ENCODE measurements at places on chromosomes 3 and 15.
A peak's percentile ranks its signal among the peaks of the same experiment; 100 is the strongest.

- no peak for DNase-seq
These were observed 50.8 kb upstream of the XRN1 start for GRCh38 chr3:142498397-142499180.

DNA sequence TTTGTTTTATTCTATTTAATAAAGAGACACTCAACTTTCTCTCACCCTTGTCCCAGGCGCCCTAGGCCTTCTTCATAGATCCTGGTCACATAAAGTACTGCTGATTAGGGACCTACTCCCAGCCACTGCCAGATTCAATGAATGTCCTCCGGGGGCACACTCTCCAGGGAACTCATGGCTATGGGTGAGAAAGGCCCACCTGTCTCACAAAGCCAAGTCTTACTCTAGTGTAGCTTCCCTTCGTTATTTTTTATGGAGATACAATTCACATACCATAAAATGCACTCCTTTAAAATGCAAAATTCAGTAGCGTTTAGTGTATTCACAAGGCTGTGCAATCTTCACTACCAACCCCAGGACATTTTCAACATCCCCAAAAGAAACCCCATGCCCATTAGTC lies 87.8 kb downstream of the ADCY5 start:
- no peak for DNase-seq

GRCh38 chr3:173920386-173920785 lies 522.8 kb downstream of the NLGN1 start:
- no peak for DNase-seq

GRCh38 chr3:50447290-50447840 lies 56.1 kb downstream of the CACNA2D2 start:
- no peak for DNase-seq

- no peak for DNase-seq
These were observed 53.8 kb upstream of the RAB6B start for GRCh38 chr3:133949438-133949837.

DNA sequence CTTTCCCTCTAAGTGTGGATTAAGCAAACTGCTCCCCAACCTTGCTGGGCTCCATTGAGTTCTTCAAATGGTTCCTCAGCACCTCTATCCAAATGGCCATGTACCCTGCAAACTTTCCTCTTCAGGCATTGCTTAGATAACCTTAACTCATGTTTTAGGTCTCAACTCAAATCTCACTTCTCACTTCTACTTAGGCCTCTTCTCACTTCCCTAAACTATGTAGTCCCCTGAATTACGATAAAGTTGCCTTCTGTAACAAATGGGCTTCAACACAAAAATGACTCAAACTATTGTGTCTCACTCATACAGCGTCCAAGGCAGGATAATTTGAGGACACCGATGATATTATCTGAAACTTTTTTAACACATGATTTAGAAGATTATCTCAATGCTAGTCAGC lies 62.4 kb upstream of the STAC start:
- no peak for DNase-seq

DNA sequence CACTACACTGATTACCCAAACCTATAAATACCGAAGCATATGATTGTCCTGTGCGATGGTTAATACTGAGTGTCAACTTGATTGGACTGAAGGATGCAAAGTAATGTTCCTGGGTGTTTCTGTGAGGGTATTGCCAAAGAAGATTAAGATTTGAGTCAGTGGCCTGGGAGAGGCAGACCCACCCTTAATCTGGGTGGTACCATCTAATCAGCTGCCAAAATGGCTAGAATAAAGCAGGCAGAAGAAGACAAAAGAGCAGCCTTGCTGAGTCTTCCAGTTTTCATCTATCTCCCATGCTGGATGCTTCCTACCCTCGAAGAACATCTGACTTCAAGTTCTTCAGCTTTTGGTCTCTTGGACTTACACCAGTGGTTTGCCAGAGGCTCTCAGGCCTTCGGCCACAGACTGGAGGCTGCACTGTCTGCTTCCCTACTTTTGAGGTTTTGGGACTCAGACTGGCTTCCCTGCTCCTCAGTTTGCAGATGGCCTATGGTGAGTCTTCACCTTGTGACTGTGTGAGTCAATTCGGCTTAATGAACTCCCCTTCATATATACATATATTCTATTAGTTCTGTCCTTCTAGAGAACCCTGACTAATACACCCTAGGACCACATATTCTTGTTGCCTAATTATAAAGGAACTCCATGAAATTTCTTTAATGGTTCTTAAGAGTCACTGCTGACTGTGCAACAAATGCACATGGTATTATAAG lies 31.7 kb downstream of the CSNK1G1 start:
- no peak for DNase-seq

GRCh38 chr15:69021895-69022294 lies 7.4 kb downstream of the NOX5 start:
- DNase-seq = no peak

- DNase-seq = no peak
These were observed 3.6 kb downstream of the GNAT1 start for GRCh38 chr3:50194903-50195500.

DNA sequence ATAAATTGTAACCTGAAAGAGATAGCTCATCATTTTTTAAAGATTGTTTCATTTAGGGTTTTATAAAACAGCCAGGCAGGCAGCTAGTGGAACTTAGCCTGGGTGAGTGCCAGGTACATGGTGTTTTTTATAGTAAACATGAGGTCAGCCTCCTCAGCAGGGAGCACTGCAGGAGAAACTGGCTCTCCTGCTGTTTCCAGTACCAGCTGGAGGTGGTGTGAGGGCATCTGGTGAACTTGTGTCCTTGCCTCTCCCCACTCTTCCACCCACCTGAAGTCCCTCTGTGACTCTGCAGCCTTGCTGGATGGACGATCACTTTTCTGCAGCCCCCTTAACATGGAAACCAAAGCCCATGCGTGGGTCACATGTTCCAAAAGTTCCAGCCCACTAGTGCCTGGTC lies 128.4 kb downstream of the FAM174B start:
- no peak for DNase-seq

GRCh38 chr15:42024303-42024702 lies 3.5 kb upstream of the PLA2G4E start:
- DNase-seq = no peak

DNA sequence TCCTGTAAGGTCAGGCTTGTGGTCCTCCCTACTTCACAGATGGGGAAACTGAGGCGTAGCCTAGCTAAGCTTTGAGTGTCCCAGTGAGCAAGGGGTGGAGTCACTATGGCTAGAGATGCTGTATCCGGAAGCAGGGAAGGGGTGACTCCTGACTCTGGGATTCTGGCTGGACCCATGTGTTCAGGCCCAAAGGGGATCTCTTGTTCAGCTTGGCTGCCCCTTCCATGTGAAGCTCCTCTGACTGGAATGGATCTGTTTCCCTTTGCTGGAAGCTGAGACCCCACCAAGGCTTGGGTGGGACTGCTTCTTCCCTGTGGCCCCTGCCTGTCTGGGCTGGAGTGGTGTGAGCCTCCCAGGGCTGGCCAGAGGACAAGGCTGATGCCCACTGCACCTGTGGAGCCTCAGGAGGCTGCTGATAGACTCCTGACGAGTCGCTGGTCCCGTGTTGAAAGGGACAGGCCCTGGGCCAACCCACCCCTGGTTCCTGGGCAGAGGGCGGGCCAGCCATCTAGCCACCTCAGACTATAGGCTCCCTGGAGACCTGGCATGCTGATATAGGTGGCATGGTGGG lies 1.0 kb downstream of the MAPKAPK3 start:
- no peak for DNase-seq

DNA sequence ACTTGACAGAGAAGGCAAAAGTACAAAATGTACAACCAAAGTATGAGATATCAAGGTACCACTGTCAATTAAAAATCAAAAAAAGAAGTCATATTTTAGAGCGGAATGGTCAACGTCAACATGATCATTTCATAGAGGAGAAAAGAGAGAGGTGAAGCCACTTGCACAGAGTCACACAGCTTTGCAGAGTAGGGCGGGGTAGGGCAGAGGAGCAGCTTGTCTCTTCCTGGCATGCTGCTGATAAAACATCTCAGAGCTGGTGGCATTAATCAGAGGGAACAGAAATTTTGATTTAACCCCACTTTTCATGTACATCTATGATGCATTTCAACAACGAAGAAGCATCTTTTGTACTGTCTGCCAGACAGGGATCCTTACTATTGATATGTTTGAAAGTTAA lies 5.2 kb upstream of the IGF1R start:
- DNase-seq = no peak

DNA sequence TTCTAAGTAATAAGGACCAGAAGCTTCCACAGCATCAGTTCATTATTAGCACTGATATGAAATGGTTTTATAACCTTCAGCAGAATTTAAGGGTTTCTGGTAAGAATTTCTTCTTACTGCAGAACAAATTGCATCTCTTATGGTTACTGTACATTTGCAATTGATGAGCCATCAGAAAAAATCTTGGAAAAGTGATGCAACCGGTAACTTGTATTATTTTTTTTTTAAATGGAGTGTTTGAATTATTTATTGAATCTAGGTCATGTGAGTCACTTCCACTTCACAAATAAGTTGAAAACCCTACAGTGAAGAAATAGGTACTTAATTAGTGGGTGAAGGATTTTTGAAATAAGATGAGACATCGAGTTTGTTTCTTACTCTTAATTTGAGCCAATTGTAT lies 786.0 kb downstream of the TUSC7 start:
- no peak for DNase-seq

GRCh38 chr3:46695177-46695961 lies 1.9 kb upstream of the ALS2CL start:
- DNase-seq = peak; percentile 46

DNA sequence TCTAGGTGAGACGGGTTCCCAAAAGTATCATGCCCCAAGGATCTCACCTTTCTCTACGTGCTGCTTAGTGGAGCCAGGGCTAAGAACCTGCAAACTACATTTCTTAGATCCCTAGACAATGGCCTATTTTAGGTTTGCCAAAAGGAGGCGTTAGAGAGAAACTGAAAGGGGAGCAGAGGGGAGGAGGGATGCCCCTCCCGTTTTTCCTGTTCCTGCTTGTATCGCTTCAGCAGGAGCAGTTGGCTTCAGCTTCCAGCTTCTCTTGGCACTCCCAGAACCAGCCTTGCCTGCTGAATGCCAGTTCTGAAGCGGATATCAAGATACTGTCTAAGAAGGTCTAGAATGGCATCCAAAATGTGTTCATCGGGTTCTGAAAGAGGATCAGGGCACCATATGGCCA lies 58.4 kb upstream of the ABHD17C start:
- DNase-seq = no peak

- DNase-seq = no peak
These were observed 451.0 kb downstream of the EPHA6 start for GRCh38 chr3:97265237-97266005.

- DNase-seq = no peak
These were observed 259.1 kb upstream of the PEX5L start for GRCh38 chr3:180295811-180296210.

GRCh38 chr3:133943639-133944141 lies 48.0 kb upstream of the RAB6B start:
- no peak for DNase-seq

DNA sequence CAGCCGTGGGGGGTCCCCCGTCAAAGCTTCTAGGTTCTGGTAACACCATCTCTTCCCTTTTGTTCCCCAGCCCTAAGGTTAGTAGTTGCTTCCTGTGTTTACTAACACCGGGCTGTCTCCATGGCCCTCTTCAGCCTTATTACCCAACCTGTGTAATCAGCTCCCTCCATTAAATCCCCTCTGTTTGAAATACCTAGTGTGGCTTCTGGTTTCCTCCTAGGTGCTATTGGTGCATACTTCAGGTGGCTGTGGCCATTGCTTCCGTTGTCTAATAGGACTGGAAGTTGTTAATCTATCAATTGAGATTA lies 35.3 kb downstream of the MOBP start:
- DNase-seq = no peak

GRCh38 chr3:104548401-104548800 lies 818.3 kb upstream of the ALCAM start:
- no peak for DNase-seq

DNA sequence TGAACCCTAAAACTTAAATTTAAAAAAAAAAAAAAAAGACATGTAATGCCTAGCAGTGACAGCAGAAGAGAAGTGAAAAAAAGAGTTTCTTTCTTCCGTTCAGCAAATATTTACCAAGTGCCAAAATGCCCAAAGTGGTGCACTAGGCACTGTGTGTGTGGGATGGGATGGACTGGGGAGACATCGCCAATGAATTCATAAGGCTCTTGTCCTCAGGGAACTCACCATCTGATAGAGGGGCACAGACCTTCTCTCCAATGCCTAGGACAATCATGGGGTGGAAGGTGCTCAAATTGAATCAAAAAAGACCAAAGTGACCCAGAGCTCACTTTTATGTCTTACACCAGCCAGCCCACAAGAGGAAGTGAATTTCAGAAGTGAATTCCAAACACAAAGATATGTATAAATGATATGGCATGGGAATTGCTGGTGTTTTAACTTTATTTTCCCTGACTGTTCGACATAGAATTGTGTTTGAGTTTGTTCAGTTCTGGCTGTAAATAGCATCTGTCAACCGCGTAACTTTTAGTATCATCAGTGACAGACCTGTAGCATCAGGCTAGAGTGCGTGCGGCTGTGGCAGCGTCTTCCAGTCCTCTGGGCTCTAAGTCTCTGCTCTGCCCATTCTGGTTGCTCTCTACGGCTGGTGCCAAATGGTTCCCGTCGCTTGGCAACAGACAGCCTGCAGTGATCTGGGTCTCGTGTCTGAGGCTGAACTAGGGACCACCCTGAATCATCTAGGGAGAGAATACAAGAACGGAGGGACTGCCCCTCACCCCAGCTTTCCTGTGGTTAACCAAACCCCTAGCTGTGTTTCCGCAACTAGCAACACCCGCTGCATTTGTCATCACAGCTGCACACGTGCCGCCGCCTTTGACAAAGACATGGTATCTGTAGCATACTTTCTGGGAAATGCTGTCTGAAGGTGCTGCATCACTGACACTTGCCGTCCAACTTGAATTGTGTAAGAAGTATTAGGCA lies 154.0 kb upstream of the THBS1 start:
- peak; percentile 67 for DNase-seq

GRCh38 chr3:121998030-121998580 lies 23.9 kb downstream of the ILDR1 start:
- no peak for DNase-seq

GRCh38 chr3:120284747-120285507 lies at the start of gene GPR156:
Gene GPR156, minus strand, starts transcription at chr3:120285222. Its CDS starts 41,124 bp downstream, at chr3:120244098.
- no peak for DNase-seq

GRCh38 chr15:68354923-68355322 lies 77.0 kb downstream of the ITGA11 start:
- no peak for DNase-seq

GRCh38 chr3:108946292-108947285 lies 7.1 kb downstream of the GUCA1C start:
- no peak for DNase-seq

GRCh38 chr3:25297667-25298585 lies 130.1 kb upstream of the RARB start:
- DNase-seq = no peak
